Activated CD4-positive, alpha-beta T cell treated with anti-CD3 and anti-CD28 coated beads, Interleukin-2, amount 10 ng/mL, durations not matched to agents 24 days and 14 days (primary cell): ENCODE measurements at places on chromosomes 5 and 9. TPM values are rescaled to one million over a fixed set of nuclear protein-coding genes. Genes with fewer than 3 reads are reported as not detected.

Gene S1PR3
- total RNA-seq = 3.4 and 3.8 TPM in 2 replicates

GRCh38 chr5:92633176-92633575 is 947.8 kb downstream of the NR2F1-AS1 start:
- no peak overlapping the region for H3K4me3 ChIP-seq
- no peak overlapping the region for H3K27ac ChIP-seq
- no peaks in the 10 kb centered on the region for H3K27me3 ChIP-seq
- no peaks in the 10 kb centered on the region for H3K36me3 ChIP-seq

DNA sequence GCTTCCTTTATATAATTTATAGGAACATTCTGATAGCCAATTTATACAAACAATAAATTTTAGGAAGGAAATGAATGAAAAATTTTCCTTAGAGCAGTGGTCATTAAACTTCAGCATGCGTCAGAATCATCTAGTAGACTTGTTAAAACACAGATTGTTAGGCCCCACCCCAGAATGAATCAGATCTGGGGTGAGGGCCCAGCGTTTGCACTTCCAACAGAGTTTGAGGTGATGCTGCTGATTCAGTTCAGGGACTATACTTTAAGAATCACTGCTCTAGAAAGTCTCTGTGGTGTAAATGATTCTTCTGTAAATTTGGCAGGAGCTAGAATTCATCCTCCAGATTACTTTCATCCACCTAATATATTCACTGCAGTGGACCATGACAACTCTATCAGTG is 80.4 kb downstream of the SLC12A2 start:
- no peak for DNase-seq
- H3K36me3 ChIP-seq = peaks cover 34% of the 10 kb centered on the region
- no peak overlapping the region for H3K4me3 ChIP-seq
- no peaks in the 10 kb centered on the region for H3K4me1 ChIP-seq

- DNase-seq = no peak
- no peaks in the 10 kb centered on the region for H3K4me1 ChIP-seq
- H3K27me3 ChIP-seq = no peaks in the 10 kb centered on the region
- H3K27ac ChIP-seq = no peak overlapping the region
- no peak overlapping the region for H3K4me3 ChIP-seq
These were observed 310.1 kb downstream of the ZNF608 start for GRCh38 chr5:124436294-124436693.

Gene PRLR
- not detected in 2 replicates for total RNA-seq

GRCh38 chr5:140346348-140347221 is at the start of gene HBEGF:
TSS of gene HBEGF (minus strand) at chr5:140346603. CDS start at chr5:140346328, 275 bp downstream.
- H3K27ac ChIP-seq = peak within 1 kb of the TSS; percentile 78
- H3K4me3 ChIP-seq = peak within 1 kb of the TSS; percentile 89
- DNase-seq = peak; percentile 89
- H3K4me1 ChIP-seq = peaks cover 61% of the 10 kb centered on the region

- H3K4me1 ChIP-seq = no peaks in the 10 kb centered on the region
- H3K27ac ChIP-seq = no peak overlapping the region
- H3K36me3 ChIP-seq = no peaks in the 10 kb centered on the region
- DNase-seq = no peak
- H3K4me3 ChIP-seq = no peak overlapping the region
These were observed 48.9 kb downstream of the BOD1 start for GRCh38 chr5:173567548-173567947.

Gene IL4
- total RNA-seq = 20.5 and 21.2 TPM in 2 replicates
